ENCODE measurements at places on chromosomes 7 and 10.

GRCh38 chr7:8418629-8419245 lies 14.7 kb upstream of the NXPH1 start:
- DNase-seq = no peak

GRCh38 chr7:2612445-2613097 lies 19.2 kb upstream of the TTYH3 start:
- DNase-seq = no peak

DNA sequence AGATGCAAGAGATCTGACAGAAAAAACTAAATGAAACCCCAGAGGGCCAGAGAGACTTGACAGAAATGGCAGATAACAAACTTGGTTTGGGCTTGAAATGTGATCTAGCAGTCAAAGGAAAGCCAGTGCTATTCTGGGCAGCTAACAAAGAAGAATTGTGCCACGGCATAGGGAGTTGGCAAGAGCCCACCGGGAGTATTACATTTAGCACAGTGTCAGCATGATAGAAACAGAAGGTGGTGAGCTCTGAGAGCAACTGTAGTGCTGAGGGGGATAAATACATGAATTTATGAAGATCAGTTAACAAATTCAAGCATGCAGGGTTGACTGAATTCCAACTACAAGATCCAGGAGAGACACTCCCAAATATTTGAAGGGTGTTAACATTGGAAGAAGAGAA lies 91.1 kb downstream of the AHCYL2 start:
- DNase-seq = no peak

GRCh38 chr7:101999393-101999792 lies 182.0 kb downstream of the CUX1 start:
- no peak for DNase-seq

- DNase-seq = no peak
These were observed 90.0 kb downstream of the GRK5 start for GRCh38 chr10:119297207-119297968.

GRCh38 chr7:30831936-30832335 lies 60.7 kb downstream of the MINDY4 start:
- no peak for DNase-seq

GRCh38 chr10:131779661-131780394 lies 121.0 kb upstream of the PPP2R2D start:
- no peak for DNase-seq
